ENCODE measurements at places on chromosomes 11 and 22. TPM values are rescaled to one million over a fixed set of nuclear protein-coding genes. Genes with fewer than 3 reads are reported as not detected.

Gene SGSM1
- 0.23 TPM for total RNA-seq

Gene CALCB
- total RNA-seq, result not detected

Gene NEFH
- total RNA-seq, result 0.05 TPM

Gene RBM14
- total RNA-seq, result 66.4 TPM

Gene APOBEC3B
- total RNA-seq, result 30.9 TPM

Gene PGR
- total RNA-seq, result not detected

Gene RIC8A
- 117 TPM for total RNA-seq
